Progenitor cell of endocrine pancreas (in vitro differentiated cells): ENCODE measurements at places on chromosomes 2 and 18. TPM values are rescaled to one million over a fixed set of nuclear protein-coding genes. Genes with fewer than 3 reads are reported as not detected.

DNA sequence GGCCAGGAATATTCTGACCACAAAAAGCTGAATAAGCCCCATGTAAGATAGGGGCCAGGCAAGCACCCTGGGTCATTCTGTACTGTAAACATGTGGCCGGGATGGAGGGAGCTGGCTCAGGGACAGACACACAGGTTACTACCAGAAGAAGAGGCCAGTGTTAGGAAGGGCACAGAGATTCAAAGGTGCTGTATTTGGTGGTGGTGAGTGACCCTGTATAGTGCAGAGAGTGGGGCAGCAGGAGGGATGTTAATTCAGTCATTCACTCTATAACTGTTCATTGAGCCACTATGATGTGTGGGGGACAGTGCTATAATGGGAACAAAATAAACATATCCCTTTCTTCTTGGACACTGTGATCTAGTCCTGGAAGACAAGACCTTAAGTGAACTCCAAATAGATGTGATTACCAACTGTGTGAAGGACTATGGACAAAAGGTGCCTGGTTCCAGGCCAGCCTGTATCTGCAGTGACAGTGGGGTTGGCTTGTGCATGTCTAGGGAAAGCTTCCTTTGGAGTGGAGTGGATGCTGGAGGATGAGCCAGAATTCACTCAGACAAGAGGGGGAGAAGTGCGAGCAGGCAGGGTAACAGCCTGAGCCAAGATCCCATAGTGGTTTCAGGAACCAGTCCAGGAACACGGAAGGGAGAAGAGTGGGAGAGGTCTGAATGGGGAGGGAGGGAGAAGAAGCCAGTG is 8.3 kb downstream of the MOCOS start:
- no peak for DNase-seq

- no peak for DNase-seq
Observed at GRCh38 chr18:55390898-55391297, 197.1 kb downstream of the TCF4 start.

- no peak for DNase-seq
Observed at GRCh38 chr2:1209761-1210160, 203.5 kb upstream of the TPO start.

DNA sequence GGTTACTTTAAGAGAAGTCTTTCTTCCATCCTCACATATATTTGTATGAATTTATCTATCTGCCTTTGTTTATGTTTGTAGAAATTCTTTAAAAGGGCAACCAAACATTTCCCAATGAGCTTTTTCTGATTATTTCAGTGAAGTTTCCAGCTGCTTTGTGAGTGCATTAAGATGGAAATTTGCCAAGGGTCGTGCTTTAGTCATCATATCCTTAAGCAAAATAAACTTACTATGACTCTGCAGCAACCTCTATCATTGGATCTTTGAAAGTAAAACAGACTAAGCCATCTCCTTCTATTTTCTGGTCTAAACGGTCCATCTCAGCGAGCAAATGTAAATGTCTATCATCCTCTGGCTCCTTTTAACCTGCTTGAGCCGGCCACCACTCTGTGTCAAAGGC is 489.3 kb downstream of the SOX11 start:
- no peak for DNase-seq

- DNase-seq = no peak
Observed at GRCh38 chr2:156332284-156332533, 312 bp downstream of the NR4A2 start.

DNA sequence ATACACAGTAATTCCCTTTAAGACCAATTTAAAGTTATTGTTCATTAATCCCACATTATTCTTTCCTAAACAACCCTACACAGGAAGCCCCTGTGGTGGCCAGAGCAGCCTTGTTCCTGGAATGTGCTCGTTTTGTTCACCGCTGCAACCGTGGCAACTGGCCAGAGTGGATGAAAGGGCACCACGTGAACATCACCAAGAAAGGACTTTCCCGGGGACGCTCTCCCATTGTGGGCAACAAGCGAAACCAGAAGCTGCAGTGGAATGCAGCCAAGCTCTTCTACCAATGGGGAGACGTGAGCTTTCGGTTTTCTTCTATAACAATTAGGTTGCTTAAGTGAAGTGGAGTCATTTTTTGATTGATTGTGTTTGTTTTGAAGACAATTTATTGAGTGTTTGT is 101.0 kb downstream of the UNC80 start:
- no peak for DNase-seq

- no peak for DNase-seq
Observed at GRCh38 chr2:135744760-135745314, 3.2 kb downstream of the UBXN4 start.

DNA sequence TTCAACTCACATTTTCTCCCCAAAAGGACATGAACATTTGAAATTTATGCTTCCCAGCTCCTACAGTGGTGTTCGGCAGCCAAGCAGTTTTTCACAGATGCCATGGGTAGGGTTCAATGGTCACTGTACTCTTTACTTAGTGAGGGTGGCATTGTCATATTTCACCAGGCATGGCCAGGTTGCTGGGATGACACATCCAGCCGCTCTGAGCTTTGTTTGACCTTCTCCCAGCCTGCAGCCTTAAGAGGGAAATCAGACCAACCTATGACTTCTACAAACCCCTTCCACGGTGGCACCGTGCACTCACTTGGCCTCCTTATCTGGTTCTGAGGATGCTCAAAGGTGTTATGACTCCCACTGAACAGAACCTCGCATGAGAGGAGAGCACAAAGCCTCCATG is 108.4 kb upstream of the SH3BP4 start:
- no peak for DNase-seq

DNA sequence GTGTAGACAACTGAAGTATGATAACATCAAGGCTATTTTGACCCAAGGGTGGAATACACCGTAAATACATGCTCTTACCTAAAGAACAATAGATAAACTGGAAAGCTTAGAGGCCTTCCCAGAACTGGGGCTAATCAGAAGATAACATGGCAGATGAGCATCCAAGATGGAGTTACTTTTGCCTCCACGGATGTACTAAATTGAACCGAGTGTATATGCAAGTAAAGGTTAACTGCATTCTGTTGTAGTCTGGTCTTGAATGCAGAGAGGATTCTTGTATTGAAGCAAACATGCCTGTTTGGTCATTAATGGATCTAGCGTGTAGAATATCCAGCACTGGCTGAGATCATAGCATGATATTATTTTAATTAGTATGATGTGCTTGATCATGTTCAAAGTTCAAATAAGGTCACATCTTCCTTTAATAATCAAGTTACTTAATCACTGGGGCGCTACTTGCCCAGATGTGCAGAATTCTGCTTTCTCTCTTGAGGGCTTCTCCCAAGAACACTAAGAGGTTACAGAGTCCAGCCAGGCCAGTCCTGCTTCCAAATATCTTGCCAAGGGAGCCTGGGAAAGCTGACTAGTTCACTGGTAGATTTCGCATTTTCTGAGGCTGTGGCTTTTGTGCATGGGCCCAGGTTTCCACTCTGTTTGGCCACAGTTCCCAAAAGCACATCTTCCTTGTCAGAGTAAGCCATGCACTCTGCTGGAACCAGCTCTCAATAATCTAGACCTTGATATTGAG is 37.5 kb upstream of the ACSL3 start:
- no peak for DNase-seq

GRCh38 chr18:58466636-58467205 is 162.2 kb downstream of the ALPK2 start:
- DNase-seq = no peak

- DNase-seq = no peak
Observed at GRCh38 chr2:190342611-190343010, 778 bp upstream of the INPP1 start.

The HOXD9 gene
- total RNA-seq = not detected in 2 replicates

GRCh38 chr2:239142806-239143205 is 258.0 kb downstream of the HDAC4 start:
- no peak for DNase-seq

GRCh38 chr2:174693344-174693743 is 70.9 kb downstream of the CHRNA1 start:
- no peak for DNase-seq

The DGKD gene
- total RNA-seq = 49.5 and 55.1 TPM in 2 replicates

GRCh38 chr2:128457716-128458115 is 139.0 kb upstream of the HS6ST1 start:
- DNase-seq = no peak

GRCh38 chr18:36211612-36212065 is 24.3 kb downstream of the MOCOS start:
- DNase-seq = no peak
